Osteoblast (primary cell): ENCODE measurements at places on chromosomes 6 and 20.

GRCh38 chr6:38688579-38689087 lies 14.3 kb downstream of the GLO1 start:
- no peak for DNase-seq

- peak; percentile 37 for DNase-seq
Measured at GRCh38 chr6:131159578-131159977, 24.3 kb downstream of the AKAP7 start.

GRCh38 chr20:41848180-41848579 lies 230.0 kb upstream of the CHD6 start:
- DNase-seq, result no peak

DNA sequence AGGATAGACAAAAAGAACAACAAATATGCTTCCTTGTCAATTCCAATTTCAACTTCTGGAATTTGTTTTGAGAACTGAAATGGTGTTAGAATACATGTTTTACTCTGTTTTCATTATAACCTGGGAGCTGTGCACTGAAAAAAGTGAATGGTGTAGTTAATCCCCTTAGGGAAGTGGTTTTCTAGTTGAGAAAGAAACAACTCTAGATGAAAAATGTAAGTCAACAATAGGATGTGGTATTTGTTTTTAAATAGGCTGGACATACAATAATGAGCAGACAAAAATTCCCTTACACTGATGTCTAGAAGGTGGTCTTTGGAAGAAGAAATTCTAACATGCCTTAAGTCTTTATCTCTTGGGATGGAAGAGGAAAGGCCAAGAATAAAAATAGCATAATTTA lies 59.9 kb upstream of the TINAG start:
- no peak for DNase-seq

GRCh38 chr20:53002786-53003185 lies 30.6 kb downstream of the TSHZ2 start:
- DNase-seq, result no peak

GRCh38 chr20:5881703-5882102 lies 68.6 kb downstream of the TRMT6 start:
- DNase-seq, result no peak

GRCh38 chr6:37551446-37551845 lies 51.8 kb upstream of the CCDC167 start:
- DNase-seq, result no peak

DNA sequence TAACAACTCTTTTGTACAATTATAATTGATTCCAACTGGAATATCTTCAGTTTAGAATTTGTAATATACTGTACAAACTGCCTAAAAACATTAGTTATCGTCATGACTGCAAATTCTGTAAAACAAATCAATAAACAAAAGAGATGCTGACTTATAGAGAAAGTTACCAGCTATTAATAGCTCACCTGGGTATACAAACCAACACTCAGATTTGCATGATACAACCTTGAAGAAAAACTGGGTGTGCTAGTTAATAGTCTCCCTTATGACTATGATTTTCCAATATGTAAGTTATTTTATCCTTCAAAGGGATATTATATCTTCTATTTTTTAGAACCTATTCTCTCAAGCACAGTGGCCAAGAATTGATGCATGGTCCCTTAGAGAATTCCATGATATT lies 698.5 kb downstream of the FRK start:
- DNase-seq, result no peak

DNA sequence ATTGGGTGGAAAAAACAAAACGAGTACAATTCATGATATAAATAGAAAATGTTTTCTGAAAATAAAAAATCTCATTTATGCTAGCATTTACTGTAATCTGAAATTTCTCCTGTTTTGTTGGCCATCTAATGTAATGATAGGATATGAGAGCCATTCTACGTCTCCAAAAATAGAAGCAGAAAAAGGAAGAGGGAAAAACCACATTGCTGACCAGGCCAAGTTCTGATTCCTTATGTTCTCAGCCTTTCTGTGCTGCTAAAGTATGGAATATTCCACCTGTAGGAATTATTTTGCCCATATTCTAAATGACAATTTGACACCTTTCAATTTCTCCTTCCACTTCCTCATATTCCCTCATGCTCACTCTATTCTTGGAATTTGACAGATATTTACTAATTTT lies 110.2 kb downstream of the TBXT start:
- no peak for DNase-seq

DNA sequence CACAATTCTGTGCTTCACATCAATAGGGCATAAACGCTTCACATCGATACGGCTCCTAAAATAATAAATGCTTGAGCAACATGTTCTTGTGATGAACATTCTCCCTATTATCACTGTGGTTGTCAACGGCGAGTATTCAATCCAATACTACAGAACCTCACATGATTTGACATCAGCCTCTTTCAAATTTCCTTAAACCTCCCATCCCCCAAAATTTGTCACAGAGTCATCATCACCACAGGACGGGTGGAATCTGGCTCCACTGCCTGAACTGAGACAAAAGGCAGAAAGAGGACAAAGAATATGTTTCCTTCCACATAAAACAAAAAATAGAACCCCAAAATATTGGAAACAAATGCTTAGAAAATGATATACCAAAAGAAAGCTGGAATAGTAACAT lies 7.3 kb downstream of the THEMIS start:
- no peak for DNase-seq

DNA sequence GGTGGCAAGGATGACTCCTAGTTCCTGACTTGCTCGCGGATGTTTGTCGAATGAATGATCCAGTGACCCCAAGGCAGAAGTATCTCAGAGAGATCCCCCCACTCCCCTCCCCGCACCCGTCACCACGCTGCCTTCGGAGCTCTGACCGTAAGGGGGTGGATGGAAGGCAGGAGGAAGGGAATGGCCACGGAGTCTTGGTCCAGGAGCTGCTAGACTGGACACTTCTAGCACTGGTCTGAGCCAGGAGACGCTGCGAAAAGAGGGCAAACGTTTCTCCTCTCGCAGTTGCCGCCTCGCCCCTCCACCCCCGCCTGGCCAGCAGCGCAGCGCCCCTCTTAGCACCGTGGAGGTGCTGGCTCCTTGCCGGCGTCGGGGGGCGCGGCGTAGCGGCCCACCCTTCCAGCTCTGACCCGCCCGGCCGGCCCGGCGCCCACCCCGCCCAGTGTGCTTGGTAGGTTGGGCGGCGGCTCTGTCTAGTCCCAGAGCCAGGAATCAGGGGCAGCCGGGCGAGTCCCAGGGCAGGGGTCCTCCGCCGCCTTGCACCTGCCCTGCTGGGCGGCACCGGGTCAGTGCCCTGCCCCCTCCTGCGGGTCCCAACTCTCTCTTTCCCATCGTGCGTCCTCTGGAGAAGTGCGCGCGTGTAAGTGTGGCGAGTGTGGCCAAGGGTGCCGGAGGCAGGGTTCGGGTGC lies 2.4 kb upstream of the DBNDD2 start:
- peak; percentile 85 for DNase-seq

GRCh38 chr20:58150772-58151171 lies 77.7 kb downstream of the ANKRD60 start:
- no peak for DNase-seq

DNA sequence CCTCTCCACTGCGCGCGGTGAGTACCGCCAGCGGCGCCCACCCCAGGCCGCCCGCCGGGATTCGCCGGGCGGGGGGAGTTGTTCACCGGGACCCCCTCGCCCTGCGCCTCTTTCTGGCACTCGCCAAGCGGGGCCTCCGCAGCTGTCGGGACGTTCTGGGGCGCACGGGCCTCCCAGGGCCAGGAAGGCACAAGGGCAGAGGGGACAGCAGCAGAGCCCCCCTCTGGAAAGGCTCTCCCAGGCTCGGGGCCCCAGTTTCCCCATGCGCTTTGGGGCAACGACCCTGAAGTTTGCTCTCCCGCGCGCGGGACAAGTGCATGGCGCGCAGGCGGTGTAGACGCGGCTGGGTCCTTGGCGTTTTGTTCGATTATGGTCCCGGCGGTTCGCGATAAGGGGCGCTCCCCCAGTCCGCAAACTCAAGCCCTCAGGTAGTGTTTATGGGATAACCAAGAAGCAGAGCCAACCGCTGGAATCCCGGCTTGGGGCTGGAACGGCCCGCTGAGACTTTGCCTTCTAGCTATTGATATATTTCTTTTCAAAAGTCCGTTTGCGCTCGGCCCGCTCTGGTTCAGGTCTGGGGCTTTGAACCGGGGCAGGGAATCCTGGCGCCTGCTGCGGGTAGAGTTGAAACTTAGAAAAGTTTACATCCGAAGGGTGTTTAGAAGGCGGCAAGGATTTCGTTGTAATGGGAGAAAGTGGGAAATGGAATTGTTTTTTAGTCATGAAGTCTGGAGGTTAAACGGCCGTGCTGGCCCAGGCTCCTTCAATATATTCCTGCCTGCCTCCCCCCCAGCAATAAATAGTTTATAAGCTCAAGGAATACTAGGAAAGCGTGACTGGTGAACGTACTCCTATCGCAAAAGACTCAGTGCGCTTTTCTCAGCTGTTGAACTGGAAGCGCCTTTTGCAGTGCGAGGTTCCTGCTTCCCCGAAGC lies 595 bp downstream of the EYA2 start:
- peak; percentile 85 for DNase-seq

DNA sequence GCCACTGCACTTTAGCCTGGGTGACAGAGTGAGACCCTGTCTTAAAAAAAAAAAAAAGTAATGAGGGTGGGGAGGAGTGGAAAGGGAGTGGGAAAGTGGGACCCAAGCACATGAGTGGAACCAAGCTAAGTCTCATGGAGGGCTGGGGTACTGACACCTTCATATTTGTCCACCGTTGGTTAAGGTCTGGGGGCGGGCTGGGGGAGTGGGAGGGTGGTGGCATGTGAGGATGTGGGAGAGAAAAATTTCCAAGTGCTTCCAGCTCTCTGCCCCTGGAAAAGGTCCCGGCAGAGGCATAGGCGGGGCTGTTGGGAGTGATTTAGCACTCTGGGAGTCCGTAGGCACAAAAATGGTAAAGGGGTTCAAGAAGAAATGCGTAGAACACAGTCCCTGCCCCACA lies 6.1 kb downstream of the PSORS1C2 start:
- peak; percentile 15 for DNase-seq

GRCh38 chr20:10488534-10488933 lies 53.4 kb downstream of the SLX4IP start:
- DNase-seq, result no peak

DNA sequence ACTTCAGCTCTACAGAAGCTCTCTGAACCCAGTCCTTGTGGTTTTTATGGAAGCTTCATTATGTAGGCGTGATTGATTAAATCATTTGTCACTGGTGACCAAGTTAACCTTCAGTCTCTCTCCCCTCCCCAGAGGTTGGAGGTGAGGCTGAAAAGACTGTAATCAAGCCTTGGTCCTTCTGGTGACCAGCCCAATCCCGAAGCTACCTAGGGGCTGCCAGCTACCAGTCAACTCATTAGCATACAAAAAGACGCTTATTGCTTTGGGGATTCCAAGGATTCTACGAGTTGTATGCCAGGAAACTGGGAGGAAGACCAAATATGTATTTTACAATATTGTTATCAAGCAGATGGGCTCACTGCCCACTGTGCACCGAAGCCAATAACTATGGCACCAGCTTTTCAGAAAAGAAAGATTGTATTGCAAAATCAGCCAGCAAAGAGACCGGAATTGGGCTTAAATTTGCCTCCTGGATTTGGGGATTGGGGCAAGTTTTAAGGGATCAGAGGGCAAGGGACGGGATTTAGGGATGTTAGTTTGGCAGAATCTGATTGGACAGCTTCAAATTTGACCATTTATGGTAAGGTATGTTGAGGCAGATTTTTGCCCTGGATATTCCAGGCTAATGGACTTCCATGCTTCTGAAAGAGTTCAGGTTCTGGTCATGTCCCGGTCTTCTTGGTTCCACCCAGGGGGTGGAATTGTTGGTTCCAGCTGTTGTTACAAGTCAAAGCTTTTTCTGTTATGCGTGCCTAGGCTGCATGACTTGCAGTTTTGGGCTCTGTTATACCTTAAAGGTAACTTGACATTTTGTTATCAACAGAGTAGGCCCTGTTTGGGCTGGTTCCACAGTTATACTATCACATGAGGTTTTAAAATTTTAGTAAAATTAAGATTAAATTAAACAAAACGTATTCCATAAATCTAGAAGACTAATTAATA lies 167.4 kb downstream of the COL9A1 start:
- DNase-seq, result no peak
